ENCODE measurements at places on chromosomes 2 and 18. TPM values are rescaled to one million over a fixed set of nuclear protein-coding genes. Genes with fewer than 3 reads are reported as not detected.

GRCh38 chr2:227748079-227748478 is 2.4 kb downstream of the SCYGR8 start:
- DNase-seq, result peak; percentile 53
- no peaks in the 10 kb centered on the region for H3K4me1 ChIP-seq
- H3K36me3 ChIP-seq, result no peaks in the 10 kb centered on the region
- no peak overlapping the region for H3K27ac ChIP-seq
- no peaks in the 10 kb centered on the region for H3K27me3 ChIP-seq

DNA sequence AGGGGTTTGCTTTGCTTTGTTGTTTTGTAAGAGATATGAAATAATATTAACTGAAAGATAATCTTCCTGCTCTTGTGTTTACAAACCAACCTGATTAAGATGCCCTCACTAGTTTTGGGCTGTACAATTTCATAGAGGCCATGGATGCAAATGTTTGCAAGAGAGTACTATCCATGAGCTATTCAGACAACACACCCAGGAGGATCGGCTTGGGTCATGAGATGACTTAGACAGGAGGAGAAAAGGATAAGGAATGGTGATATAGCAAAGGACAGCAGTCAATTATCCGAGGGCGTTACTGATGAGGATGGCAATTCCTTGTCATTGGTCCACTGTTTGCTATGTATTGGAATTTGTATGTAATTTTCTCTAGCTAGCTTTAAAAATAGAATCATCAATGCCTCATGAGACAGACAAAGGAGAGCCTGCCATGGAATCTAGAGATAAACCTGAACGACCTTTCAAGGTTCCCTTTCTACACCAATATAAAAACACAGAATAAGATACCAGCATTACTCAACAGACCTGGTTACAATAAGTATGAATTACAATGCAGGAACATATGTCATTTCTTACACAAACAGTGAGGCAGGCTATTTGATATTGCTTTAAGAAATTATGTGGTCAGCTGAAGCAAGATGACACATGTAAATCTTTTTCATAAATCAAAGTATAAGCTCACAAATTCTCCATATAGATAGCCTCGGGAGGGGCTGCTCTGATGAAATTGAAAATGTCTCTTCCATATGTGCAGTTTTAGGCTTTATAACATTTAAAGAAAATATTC is 54.4 kb upstream of the SOS1 start:
- H3K27ac ChIP-seq, result no peak overlapping the region
- peaks cover 6% of the 10 kb centered on the region for H3K4me1 ChIP-seq
- H3K36me3 ChIP-seq, result no peaks in the 10 kb centered on the region
- H3K4me3 ChIP-seq, result no peak overlapping the region
- no peaks in the 10 kb centered on the region for H3K27me3 ChIP-seq

DNA sequence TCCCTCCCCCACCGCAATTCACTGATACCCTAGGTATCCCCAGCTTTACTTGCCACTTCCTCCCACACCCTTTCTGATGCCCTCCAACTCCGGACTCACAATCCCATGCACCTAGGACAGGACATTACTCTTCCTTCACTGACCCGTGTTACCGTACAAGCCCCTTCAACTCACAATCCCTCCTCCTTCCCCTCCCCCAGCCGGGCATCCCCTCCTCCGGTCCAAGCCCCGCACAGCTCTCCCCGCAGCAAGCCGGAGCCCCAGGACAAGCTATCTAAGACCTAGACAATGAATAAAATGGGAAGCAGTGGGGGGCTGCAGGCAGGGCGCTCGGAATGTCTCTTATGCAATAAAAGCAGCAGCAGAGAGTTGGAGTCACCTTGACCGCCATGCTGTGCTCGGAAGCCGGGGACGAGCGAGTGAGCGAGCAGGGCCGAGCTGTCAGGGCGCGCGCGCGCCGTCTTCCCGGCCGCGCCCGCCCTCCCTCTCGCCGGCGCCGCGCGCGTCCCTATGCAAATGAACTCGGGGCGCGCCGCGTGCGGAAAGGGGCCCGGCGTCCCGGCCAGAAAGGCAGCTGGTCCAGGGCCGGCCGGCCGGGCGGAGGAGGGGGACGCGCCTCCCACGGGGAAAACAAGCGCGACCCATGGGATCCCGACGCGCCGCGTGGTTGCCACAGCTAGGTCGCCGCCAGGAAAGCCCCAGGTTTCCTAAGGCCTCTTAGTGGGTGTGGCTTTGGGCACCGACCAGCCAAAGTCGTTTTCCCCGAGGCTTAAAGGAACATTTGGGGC is at the start of gene SLC25A12:
Gene SLC25A12, minus strand, starts transcription at position 421 of the 788 bp plus-strand sequence. Its CDS starts 30 bp downstream, at position 391.
- peak within 1 kb of the TSS; percentile 50 for H3K27ac ChIP-seq
- H3K36me3 ChIP-seq, result peaks cover 22% of the 10 kb centered on the region
- peak; percentile 95 for DNase-seq
- peak within 1 kb of the TSS; percentile 88 for H3K4me3 ChIP-seq
- H3K27me3 ChIP-seq, result peaks cover 3% of the 10 kb centered on the region
- peaks cover 25% of the 10 kb centered on the region for H3K4me1 ChIP-seq

TLX2 gene
- total RNA-seq, result 2.5 TPM
